Bronchial epithelial cell (primary cell): ENCODE measurements at places on chromosomes 4 and X. TPM values are rescaled to one million over a fixed set of nuclear protein-coding genes. Genes with fewer than 3 reads are reported as not detected.

GRCh38 chr4:4794421-4794820 is 65.0 kb upstream of the MSX1 start:
- DNase-seq: no peak

DNA sequence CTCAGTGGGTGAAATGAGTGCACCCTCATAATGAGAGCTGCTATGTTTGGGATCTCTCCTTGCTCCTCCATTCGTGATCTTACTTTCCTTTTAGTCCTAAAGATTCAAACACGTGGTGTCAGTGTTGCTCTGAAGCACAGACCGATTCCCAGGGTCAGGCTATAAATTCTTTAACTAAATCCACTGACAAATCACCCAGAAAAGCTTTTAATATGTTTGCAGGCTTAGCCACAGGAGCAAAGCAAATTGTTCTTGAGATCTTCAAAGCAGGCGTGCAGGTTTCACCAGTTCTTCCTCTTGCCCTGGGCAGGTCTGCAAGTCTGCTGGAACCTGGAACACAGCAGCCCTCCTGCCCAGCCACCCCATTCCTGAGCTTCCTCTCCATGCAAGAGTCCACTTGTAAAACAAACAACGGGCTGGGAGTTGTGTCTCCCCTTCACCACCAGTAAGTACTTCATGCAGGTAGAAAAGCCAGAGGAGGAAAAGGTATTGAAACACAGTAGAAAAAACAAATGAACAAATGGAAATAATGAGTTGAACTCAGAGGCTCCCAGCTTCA is 70.1 kb upstream of the ENPP6 start:
- DNase-seq: peak; percentile 69

DNA sequence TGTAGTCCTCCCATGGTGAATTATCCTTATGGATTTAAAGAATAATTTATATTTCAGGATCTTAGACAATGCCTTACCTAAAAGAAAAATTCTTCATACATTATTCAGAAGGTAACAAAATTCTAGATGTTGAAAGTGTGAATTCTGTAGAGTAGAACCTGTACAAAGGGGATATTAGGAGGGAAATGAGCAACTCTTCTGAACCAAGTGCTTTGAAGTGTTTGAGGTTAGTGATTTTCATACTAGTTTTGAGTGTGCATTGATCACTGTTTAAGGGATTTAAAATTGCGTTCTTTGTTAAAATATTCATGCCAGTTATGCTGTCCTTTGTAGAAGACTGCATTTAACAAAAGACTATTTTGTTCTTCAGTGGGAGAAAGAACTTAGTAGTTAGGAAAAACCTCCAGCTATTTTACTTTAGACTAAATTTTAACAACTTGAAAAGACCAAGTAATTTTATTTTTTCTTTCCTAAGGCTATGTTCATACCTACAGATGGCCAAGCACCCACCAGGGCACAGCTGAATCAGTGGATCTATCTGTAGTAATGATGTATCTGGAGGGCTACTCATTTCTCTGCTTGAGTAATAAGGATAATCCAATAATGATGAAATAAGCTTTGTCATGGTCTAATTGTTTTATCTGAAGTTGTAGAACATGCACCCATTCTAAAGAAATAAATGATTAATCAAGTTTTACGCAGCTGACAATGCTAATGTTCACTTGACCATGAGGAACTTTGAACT is 134.3 kb upstream of the RPS6KA6 start:
- DNase-seq: no peak

The TMPRSS11F gene
- 1.6 and 2.3 TPM in 2 replicates for total RNA-seq

The ERCC6L gene
- total RNA-seq: under 0.01 and 0.13 TPM in 2 replicates
